ENCODE measurements at places on chromosomes 5 and 9. TPM values are rescaled to one million over a fixed set of nuclear protein-coding genes. Genes with fewer than 3 reads are reported as not detected.

Gene TMEM232
- 10.9 TPM for total RNA-seq

GRCh38 chr9:16552252-16552651 lies 318.2 kb downstream of the BNC2 start:
- DNase-seq: no peak

DNA sequence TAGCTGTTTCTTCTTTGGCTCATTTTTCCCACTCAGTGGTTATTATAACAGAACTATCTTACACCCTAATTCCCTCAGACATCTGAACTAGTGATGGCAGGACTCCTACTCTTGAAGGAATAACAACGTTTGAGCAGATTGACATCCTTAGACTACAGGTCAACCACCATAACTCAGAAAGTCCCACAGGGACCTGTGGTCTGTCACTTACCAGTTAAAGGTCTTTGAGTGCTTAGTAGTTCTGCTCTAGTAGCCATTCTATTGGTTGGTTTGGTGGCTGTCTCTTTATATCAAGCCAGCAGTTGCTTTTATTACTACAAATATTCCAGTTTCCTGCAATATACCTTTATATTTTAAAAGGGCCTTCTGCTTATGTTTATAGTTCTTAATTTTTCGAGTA lies 67.2 kb upstream of the FCHO2 start:
- DNase-seq: no peak

Gene C5orf52
- not detected for total RNA-seq

GRCh38 chr9:136631038-136632000 lies 31.4 kb upstream of the EGFL7 start:
- no peak for DNase-seq

Gene PCDHGB5
- 19.3 TPM for total RNA-seq

Gene WNT8A
- total RNA-seq: not detected

Gene CD14
- total RNA-seq: 0.29 TPM

DNA sequence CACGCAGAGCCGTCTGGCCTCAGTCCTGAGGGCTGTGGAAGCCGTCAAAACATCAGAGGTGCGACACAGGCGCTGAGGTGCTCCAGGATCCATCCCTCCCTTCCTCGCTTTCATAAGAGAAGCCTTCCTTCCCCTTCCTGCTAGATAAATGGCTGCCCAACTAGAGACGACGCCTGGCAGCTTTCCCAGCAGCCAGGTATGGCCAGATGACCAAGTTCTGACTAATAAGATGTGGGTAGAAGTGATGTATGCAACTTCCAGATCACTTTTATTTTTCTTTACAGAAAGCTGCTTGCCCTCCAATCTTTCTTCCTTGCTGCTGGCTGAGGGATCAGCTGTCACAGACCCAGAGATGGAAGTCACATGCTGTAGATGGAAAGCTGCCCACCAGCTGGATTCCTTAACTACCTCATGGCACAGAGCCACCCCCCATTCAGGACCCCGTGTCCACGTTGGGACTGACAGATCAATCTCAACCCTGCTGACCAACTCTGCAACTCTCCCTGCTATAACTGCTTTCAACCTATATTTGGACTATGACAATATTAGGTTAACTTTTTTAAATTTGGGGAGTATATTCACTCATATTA lies 8.8 kb downstream of the MAPK9 start:
- DNase-seq: no peak
